ENCODE measurements at places on chromosomes 11 and 22.

GRCh38 chr11:26842478-26843282 is 120.8 kb upstream of the SLC5A12 start:
- no peak for DNase-seq

DNA sequence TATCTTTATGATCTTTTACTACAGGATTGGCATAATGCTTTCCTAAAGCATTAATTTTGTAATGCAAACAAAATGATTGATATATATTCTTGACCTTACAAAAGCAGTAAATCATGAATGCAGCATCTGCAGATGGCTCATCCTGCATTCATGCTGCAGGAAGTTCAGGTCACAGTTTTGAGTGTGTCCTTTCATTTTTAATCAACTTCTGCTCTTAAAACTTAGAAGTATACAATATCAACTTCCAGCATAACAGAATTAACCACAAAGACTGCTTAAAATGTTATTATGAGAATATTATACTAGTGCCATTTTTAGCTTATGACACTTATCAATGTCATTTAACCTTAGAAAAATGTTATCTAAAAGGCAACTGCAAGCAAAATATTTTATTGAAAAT is 54.0 kb downstream of the SLC36A4 start:
- DNase-seq, result no peak

DNA sequence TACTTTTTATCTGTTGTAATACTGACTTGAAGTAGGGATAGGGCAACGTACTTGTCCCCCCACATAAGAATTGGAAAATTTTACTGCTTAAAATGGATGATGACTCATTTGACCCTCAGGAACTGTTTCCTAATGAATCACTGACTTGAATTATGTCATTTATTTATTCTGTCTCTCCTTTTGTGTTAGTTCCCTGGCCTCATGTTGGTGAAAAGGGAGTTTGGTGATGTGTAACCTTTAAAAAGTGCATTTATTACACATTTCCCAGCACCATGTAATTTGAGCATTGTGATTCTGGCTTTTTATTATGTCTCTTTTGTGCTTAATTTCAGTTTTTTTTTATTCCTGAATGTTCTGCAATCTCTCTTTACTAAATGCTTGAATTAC is 20.3 kb upstream of the PGM2L1 start:
- DNase-seq, result no peak

GRCh38 chr11:122197066-122197987 is 81.3 kb upstream of the BLID start:
- no peak for DNase-seq

DNA sequence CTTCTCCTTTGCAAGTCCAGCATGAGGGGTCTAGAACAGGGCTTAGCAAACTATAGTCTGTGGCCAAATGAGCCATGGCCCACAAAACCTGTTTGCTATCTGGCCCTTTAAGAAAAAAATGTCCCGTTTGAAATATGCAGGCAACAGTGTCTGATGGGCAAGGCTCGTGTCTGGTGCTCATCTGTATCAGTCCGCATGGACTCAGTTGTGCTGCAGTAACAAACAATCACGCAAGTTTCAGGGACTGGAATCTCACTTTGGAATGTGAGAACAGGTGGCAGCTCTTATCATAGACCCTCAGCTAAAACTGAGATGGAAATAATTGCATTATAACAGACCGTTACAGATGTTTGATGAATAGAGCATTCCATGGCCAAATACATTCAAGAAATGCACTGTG is 19.1 kb upstream of the PVALB start:
- DNase-seq, result no peak

DNA sequence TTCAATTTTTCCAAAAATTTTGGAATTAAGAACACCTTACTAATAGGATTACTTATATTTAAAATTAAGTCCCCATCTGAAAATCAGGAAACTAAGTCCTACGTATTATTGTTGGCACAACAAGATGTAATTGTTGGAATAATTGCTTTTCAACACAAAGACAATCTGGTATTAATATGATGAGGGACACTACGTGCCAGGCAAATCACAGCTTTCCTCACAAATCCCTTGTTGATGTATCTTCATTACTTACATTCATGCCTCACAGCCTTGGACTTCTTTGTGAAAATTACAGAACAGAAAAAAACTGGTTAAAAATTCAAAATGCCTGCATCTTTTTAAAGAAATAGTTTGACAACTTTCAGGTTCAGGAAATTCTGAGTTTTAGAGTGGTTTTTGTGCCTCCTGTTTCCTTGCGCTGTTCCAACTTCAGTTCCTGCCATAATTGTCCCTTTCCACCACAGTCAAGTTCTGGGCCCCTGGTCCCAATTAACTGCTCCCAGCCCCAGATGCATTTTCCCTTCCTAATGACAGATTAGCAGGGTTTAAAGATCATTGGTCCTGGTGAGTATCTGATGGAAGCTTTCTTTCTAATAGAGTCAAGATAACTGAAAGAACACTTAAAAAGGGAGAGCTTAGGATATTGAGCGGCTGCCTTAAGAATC is 23.3 kb upstream of the CCDC34 start:
- no peak for DNase-seq

GRCh38 chr11:67996622-67997474 is 7.0 kb downstream of the UNC93B1 start:
- peak; percentile 93 for DNase-seq

GRCh38 chr22:23531283-23531956 is 48.7 kb downstream of the IGLL1 start:
- peak; percentile 47 for DNase-seq

DNA sequence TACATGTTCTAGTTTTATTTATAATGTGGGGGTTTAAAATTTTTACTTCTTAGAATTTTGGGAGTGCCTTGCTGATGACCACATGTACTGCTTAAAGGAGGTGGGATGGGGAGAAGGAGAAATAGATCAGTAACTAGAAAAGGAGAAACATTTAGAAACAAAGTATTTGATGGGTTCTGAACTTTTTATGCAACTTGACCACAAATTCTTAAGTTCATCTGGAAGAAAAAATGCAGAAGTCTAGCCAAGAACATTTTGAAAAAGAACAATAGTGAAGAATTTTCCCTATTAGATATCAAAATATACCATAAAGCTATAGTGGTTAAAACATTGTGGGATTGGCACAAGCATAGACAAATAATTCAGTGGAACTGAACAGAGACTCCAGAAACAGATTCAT is 73.3 kb upstream of the AMPD3 start:
- no peak for DNase-seq

- no peak for DNase-seq
Observed at GRCh38 chr11:102420547-102420946, 32.0 kb downstream of the TMEM123 start.

- DNase-seq, result no peak
Observed at GRCh38 chr11:30853439-30853838, 267.3 kb upstream of the MPPED2 start.

GRCh38 chr11:64762674-64763525 is 3.1 kb upstream of the PYGM start:
- peak; percentile 53 for DNase-seq

GRCh38 chr11:96156379-96156722 is 186.6 kb downstream of the MAML2 start:
- no peak for DNase-seq

DNA sequence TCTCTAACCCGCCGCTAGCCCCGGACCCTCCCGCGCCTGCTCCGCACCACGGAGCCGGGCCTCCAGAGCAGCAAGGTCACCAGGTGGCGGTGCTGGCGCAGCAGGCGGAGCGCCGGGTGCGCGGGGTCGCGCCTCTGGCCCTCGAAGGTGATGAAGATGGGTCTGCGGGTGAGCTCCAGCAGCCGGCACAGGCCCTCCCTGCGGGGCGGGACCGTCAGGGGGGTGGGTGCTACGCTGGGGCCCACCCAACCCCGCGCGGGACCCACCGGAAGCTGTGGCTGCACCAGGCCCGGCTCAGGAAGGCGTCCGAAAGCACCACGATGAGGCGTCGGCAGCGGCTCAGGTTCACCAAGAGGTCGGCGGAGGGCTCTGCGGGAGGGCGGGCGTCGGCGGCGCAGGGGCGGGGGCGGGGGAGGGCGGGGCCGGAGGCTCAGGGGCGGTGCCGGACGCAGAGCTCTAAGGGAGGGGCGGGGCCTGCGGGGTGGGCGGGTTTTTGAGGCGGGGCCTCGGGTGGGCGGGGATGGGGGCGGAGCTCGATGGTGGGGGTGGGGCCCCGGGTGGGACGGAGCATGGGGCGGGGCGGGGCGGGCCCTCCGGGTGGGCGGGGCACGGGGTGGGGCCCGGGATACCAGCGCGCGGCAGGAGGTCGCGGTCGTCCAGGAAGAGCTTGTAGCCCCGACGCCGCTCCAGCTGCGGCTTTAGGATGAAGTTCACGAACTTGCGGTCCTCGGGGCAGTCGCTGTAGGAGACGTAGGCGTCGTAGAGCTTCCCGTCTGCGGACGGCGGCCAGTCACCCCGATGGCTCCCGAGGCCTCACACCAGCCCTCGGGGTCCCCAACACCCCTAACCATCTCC is 7.8 kb downstream of the SIGIRR start:
- DNase-seq, result peak; percentile 88

DNA sequence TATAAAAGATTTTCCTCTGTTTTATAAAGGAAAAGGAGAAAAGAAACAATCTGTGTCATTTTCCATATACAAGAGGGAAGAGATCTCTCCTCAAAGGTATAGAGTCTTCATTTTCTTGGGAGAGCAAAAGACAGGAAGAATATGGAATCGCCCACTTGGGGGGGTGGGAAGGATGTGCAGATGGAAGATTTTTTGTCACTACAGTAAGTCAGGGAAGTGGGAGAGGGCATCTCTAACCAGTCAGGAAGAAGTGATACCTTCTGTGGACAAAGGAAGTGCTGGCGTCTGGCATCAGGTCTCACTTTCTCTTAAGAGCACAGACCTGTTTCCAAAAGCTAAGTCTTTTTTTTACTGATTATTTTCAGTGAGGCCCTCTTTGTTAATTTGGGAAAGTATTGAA is 1.4 kb downstream of the PRR14L start:
- DNase-seq, result no peak

- no peak for DNase-seq
Observed at GRCh38 chr11:68031144-68031464, 623 bp downstream of the NDUFS8 start.

DNA sequence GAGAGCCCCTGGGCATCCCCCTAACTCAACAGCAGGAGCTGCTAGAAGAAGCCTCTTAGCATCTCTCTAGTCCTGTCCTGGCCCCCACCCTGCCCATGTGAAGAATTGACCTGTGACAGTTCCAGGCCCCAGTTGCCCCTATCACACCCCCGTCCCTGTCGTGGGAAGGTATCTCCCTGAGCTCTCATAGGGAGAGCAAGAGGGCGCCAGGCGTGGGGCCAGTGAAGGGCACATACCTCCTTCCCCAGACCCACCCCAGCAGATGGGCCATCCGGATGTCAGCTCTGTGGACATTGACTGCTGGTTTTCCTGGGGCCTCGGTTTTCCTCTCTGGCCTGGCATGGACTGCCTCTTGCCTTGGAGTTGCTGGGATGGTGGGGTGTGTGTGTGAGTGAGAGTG is 29.5 kb downstream of the CD82 start:
- DNase-seq, result no peak

- DNase-seq, result no peak
Observed at GRCh38 chr22:28331695-28332094, 347.9 kb downstream of the TTC28 start.

DNA sequence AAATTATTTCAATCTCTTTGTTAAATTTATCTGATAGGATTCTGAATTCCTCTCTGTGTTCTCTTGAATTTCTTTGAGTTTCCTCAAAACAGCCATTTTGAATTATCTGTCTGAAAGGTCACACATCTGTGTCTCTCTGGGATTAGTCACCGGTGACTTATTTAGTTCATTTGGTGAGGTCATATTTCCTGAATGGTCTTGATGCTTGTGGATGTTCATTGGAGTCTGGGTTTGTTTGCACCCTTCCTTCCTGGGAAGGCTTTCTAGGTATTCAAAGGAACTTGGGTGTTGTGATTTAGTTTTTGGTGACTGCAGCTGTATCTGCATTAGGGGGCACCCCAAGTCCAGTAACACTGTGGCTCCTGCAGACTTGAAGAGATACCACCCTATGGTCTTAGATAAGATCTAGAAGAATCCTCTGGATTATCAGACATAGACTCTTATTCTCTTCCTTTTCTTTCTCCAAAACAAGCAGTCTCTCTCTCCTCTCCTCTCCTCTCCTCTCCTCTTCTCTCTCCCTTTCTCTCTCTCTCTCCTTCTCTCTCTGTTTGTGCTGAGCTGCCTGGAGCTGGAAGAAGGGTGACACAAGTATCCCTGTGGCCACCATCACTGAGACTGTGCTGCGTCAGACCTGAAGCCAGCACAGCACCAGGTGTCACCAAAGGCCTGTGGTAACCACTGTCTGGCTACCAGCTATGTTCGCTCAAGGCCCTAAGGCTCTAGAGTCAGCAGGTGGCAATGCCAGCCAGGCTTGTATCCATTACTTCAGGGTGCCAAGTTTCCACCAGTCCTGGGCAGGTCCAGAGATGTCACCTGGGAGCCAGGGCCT is 3.3 kb upstream of the HEPN1 start:
- DNase-seq, result no peak

- no peak for DNase-seq
Observed at GRCh38 chr11:113265362-113265761, 49.0 kb upstream of the TTC12 start.

DNA sequence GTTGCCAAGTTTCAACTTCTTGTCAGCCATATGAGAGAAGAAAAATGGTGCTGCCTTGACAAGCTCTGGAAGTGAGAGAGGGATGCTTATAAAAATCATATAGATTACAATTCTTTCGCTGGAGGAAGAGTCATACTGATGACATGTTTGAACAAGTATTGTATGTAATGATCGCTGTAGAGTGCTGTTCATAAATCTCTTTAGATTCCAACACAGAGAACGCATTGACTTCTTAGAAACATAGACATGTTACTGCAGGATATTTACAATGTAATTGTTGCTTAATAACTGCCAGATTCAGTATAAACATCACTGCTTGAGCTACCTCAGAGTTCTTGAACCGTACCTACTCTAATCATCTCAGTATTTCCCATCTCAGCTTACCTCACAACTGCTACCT is 571.6 kb downstream of the LUZP2 start:
- no peak for DNase-seq

- no peak for DNase-seq
Observed at GRCh38 chr22:39097098-39098020, at the start of gene APOBEC3H. Gene APOBEC3H, plus strand, starts transcription at chr22:39097244. Its CDS starts 3,035 bp downstream, at chr22:39100279.

GRCh38 chr11:102639656-102640055 is 14.5 kb upstream of the MMP20 start:
- no peak for DNase-seq

Measured in sciatic nerve (tissue), 2 donors.